ENCODE measurements at places on chromosomes 1 and 21. TPM values are rescaled to one million over a fixed set of nuclear protein-coding genes. Genes with fewer than 3 reads are reported as not detected.

- no peak for DNase-seq
Measured at GRCh38 chr21:45877821-45878469, 103.6 kb upstream of the COL6A1 start.

GRCh38 chr1:1144843-1145546 lies 28.7 kb upstream of the TTLL10 start:
- no peak for DNase-seq

Gene ADAMTS4
- 6.8 TPM for total RNA-seq

- DNase-seq, result peak; percentile 60
Measured at GRCh38 chr1:20574686-20575540, 14.0 kb upstream of the CDA start.

- DNase-seq, result no peak
Measured at GRCh38 chr1:188782220-188782841, 1695.3 kb downstream of the BRINP3 start.

DNA sequence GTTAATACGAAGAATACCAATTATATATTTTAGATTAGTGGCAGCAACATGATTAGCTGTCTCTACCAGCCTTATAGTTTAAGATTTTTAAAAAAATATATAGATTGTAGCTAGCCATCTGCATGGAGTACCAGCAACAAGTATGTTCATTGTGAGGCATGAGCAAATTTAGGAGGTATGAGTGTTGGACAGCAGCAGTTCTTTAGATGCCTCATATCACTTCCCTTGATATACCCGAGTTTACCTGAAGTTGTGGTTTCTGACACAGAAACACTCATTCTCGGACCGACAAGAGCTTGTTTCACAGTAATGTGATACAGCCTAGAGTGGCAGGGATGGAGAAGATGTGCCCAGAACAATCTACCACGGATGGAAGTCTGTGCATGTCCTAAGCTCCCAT lies 69.1 kb downstream of the RGS18 start:
- no peak for DNase-seq
